Stimulated activated CD8-positive, alpha-beta memory T cell treated with anti-CD3 and anti-CD28 coated beads, Interleukin-7, amount 100 ng/mL, for 1 hour (primary cell): ENCODE measurements at places on chromosomes 4 and X.

DNA sequence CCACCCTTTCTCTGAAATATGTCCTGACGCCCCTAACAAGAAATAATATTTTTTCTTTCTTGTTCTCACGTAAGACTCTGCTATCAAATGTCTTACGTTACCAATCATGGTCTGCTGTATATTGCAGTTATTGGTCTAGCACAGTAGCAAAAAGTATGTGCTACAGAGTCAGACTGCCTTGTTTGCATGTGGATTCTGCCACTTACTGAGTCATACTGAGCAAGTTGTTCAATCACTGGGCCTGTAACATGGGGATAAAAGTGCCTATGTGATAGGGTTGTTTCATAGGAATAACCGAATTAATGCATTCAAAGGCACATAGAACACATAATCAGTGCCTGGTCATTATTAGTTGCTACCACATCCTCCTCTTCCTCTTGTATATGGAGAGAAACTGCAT lies 14.1 kb downstream of the RPGR start:
- no peak for DNase-seq

GRCh38 chrX:12844319-12844718 lies 22.6 kb upstream of the TLR7 start:
- no peak for DNase-seq

GRCh38 chr4:7841894-7842293 lies 97.8 kb downstream of the AFAP1 start:
- no peak for DNase-seq

- peak; percentile 49 for DNase-seq
These were observed 9.5 kb downstream of the RGS12 start for GRCh38 chr4:3302173-3302785.

DNA sequence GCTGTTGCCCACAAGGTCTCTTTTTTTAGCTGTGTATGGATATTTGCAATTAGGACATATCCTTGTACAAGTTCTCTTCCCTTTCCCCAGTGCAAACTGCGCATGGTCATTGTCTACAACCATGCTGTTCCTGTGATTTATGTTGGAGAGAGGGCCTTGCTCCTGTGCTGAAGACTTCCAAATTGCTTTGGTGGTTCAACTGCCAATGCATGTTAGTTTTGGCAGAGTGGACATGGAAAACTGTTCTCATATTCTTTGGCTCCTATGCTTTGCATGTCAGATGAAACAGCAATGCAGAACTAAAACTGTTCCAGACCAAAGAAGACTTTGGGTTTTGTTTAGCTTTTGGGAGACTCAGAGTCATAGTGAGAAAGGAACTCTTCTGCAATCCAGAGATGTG lies 148.8 kb upstream of the EDNRA start:
- no peak for DNase-seq

GRCh38 chrX:15430076-15430475 lies 45.9 kb upstream of the VEGFD start:
- no peak for DNase-seq

- DNase-seq = no peak
These were observed 11.9 kb downstream of the SH3D19 start for GRCh38 chr4:151313306-151314009.

- no peak for DNase-seq
These were observed at the start of gene GPM6B for GRCh38 chrX:13816643-13817627. Gene GPM6B (minus strand): TSS chrX:13817093. CDS start chrX:13816904, 189 bp downstream.

DNA sequence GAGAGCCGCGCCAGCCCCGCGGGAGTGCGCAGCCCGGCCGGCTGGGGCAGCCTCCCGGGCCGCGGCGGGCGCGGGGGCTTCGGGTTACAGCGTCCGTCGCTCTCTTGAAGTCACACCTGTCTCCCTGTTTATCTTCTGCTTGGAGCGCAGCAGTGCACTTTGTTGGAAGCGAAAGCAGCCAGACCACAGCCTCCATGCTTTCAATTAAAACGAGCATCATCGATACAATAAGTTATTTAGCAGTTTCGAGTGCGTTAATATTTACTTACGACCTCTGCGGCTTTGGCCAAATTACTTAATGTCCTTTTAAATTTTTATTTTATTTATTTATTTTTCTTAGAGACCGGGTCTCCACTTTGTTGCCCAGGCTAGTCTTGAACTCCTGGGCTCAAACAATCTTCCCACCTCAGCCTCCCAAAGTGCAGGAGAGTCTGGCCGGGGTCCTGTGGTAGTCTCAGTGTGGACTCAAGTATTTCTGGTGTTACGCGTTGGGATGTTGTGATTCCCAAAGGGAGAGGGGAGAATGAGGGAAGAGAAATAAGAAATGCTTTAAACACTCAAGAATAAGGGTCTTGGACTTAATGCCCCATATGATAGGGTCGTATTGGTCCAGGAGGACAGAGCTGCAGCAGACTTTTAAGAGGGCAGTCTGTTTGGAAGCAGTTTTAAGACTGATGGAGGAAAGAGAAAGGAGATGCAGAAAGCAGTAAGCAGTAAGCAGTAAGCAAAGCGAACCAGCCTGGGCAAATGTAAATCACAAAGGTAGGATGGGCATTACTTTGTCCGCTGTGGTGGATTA lies 504 bp upstream of the PDLIM3 start:
- DNase-seq = no peak

- DNase-seq = no peak
These were observed 33.5 kb downstream of the MED28 start for GRCh38 chr4:17647927-17648326.

DNA sequence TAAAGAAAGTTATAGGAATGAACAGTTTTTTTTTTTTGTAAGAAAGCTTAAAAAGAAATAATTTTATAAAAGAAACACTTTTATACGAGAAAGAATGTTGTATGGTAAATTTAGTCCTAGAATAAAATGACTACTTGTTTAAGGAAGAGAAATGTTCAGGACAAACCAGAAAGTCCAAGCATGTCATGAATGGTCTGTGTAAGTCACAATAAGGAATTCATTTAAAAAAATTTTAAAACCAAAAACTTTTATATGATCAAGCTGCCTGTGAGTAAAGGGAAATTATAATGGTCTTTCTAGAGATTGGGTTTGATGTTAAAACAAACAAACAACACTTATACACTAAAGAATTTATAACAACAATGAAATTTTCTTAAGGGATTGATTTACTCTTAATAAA lies 858.9 kb upstream of the PCDH7 start:
- DNase-seq = no peak

- DNase-seq = no peak
These were observed 90.8 kb downstream of the DCTD start for GRCh38 chr4:182826391-182826790.

GRCh38 chrX:68978255-68978654 lies 149.4 kb downstream of the EFNB1 start:
- no peak for DNase-seq

DNA sequence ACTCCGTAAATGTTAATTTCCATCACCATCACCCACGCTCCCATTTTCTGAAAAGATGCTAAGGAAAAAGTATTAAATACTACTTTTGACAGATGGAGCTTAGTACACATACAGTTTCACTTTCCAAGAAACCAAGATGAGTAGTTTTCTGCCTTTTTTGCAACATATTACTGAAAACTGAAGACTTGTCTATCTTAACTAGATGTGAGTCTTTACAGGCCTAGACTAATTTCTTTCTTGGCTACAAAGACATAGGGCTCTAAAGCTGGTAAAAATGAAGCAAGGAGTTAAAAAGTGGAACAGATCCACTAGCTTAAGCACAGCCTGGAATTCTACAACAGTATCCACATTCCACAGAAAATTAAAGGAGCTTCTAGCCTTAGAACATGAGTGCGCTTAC lies 68.2 kb downstream of the ATP11C start:
- DNase-seq = no peak

- DNase-seq = no peak
These were observed 296.9 kb downstream of the GRID2 start for GRCh38 chr4:92600638-92601037.

DNA sequence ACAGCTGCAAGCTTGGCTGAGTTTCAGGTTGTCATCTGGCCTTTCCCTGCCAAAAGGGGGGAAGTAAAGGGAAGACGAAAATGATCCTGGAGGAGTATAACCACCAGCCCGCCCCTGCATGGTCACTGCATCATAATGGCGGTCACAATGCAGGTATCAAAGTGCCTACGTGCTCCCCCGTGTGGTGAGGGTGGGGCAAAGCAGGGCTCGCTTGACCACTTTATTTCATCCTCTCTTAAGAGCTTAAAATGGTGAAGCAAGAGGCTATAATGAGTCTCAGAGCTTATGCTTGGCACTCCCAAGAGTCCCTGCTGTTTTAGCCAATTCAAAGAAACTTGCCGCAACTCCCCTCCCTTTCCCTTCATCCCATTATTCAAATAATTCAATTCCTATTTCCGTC lies 105.6 kb downstream of the APOOL start:
- no peak for DNase-seq

- no peak for DNase-seq
These were observed 155.5 kb upstream of the MXRA5 start for GRCh38 chrX:3501833-3502535.

DNA sequence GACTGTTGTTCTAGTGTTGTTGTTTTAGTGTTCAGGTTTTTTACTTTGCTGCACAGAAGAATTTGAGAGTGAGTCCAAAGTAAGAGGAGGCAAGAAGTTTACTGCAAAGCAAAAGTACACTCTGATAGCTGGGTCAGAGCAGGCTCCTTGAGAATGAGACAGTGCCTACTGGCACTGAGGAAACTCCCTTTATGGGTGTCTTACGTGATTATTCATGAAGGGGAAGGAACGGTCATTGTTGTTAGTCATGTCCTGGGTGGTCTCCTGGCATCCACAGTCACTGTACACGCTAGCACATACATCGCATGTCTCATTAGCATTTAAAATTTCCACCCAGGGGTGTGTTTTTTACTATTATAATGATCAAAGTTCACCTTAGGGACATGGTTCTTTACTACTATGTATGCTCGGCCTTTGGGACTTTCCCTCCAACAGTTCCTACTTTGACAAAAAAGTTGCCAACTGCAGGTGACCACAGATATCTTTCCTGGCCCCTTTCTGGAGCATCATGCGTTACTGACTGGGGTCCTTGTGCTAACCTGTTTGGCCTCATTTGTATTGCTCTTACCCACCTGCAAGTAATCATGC lies 688.9 kb upstream of the AMOT start:
- no peak for DNase-seq

DNA sequence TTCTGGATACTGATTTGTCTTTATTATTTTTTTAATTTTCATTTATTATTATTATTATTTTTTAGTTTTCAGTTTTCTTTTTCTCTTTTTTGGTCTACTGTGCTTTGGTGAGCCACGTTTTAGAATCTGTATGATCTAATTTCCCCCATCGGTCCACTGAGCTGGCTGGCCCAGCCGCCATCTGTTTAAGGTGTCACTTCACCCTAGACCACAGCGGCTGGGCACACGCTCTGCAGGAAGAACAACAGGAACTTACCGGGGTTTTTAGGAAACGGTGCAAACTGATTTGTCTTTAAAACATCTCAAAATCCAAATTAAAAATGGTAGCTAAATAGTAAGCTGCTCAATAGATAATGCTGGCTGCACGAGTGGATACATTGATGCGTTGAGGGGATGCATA lies 48.8 kb upstream of the AMOT start:
- DNase-seq = no peak

DNA sequence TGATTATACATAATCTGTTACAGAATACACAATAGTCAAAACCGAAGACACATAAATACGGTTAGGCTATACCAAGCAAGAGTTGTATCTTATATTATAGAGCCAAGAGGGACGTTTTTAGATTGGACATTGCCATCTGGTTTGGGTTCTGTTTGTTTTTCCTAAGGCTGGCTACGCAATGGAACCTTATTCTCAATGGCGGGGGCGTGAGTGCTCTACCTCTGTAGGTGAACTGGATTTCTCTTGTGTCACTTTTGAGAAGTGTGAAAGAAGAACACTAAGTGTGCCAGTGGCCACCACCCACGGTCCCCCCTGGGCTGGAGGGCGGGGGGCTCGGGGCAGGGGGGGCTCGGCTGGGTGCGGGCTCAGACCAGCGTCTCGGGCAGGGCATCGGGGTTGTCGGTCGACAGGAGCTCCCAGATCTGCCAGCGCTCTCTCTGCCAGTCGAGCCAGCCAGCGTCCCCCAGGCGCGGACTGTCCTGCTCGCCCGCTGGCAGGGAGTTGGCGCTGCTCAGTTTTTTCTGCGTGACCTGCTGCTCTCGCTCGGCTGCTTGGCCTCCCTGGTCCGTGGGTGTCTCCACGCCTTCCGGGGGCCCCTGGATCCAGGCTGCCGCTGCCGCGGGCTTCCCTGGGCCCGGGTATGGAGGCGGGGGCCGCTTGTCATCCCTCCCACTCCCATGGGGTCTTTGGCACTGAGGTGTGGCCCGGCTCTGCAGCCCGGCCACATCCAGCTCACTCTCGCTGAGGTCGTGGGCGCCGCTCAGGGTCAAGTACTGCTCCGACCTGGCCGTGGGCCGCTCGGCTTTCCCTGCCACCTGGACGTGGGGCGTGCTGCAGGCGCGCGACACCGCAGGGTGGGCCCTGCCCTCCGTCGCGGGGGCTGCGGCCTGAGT lies 27.6 kb downstream of the HCCS start:
- DNase-seq = no peak

DNA sequence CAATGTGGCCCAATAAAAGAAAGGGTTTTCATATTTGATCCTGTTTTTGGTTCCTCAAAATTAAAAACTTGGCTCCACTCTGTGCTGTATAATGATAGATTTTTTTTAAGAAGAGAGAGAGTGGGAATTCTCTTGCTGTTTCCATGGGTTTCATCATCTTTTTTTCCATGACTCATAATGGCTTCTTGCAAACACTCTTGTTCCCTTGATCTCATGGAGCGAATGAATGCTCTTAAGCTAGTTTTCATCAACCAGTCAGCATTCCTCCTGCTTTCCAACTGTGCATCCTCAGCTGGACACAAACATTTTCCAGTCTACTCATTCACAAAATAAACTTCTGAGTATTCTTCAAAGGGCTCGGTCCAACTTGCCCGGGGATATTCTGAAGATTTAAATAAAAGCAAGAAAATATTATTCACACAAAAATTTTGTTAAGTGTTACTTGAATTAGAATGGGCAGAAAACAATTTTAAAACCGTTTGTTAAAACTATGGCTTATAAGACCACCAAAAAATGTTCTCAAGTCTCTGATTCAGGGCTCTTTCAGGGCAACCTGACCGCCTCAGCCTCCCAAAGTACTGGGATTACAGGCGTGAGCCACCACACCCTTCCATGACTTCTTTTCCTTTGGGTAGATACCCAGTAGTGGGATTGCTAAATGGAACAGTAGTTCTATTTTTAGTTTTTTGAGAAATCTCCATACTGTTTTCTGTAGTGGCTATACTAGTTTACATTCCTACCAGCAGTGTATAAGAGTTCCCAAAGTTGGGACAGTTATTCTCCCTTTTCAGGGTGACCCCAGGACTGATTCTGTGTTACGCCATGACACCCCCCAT lies 64.7 kb downstream of the TMEM156 start:
- no peak for DNase-seq

- no peak for DNase-seq
These were observed 336.5 kb downstream of the BMPR1B start for GRCh38 chr4:95093936-95094929.

GRCh38 chr4:150006197-150006596 lies 72.0 kb upstream of the DCLK2 start:
- no peak for DNase-seq

DNA sequence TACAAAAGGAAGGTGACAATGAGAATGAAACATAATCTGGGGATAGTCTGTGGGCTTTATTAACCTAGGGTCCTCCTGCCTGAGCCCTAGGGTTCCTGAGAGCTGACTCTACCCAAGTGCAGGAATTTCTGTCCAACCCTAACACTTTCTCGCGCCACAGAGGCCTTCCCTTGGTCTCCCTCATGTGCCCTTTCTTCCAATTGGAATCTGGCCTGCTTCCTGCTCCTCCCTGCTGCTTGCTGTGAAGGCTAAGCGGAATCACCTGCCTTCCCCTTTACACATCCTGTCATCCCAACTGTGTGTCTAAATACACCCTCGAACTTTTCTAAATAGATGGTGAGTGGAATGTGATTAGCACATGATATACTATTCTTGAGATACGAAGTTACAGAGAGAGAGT lies 5.9 kb downstream of the MAGEA11 start:
- DNase-seq = no peak

GRCh38 chr4:14184767-14185166 lies 557.2 kb upstream of the BOD1L1 start:
- DNase-seq = no peak
